ENCODE measurements at places on chromosomes 13 and 19. TPM values are rescaled to one million over a fixed set of nuclear protein-coding genes. Genes with fewer than 3 reads are reported as not detected.

Gene FXYD1
- 0.10 TPM for total RNA-seq

Gene CILP2
- 0.22 TPM for total RNA-seq

Gene ZNF414
- 19.3 TPM for total RNA-seq

Gene GARIN5A
- 2.2 TPM for total RNA-seq

Gene PRRG2
- total RNA-seq: 1.1 TPM

Gene KLK11
- total RNA-seq: not detected

Gene ACP5
- total RNA-seq: 0.14 TPM

Gene KL
- 0.02 TPM for total RNA-seq

Gene PTGIR
- not detected for total RNA-seq

Gene MAST1
- 1.8 TPM for total RNA-seq

Gene ANKLE1
- total RNA-seq: 0.41 TPM

Gene RGS9BP
- 0.48 TPM for total RNA-seq

Gene FSD1
- total RNA-seq: 8.1 TPM

Gene ABCC4
- 26.0 TPM for total RNA-seq

Gene TSKS
- total RNA-seq: not detected

Gene IFNL1
- not detected for total RNA-seq

Gene KCNC3
- 1.5 TPM for total RNA-seq

Gene SERPINE3
- total RNA-seq: not detected

Gene FBXO17
- 62.2 TPM for total RNA-seq

Gene IGFL4
- 0.30 TPM for total RNA-seq

Gene ZNF358
- 19.4 TPM for total RNA-seq

Gene RYR1
- 6.3 TPM for total RNA-seq

Gene EDDM13
- not detected for total RNA-seq

Gene URAD
- total RNA-seq: not detected

Gene EXOC3L2
- 1.8 TPM for total RNA-seq

Gene FUT2
- not detected for total RNA-seq

Gene ETV2
- 3.4 TPM for total RNA-seq

Gene CCDC8
- total RNA-seq: not detected

Gene IZUMO2
- not detected for total RNA-seq

Gene NUFIP1
- 5.9 TPM for total RNA-seq

Gene PRTN3
- total RNA-seq: 0.43 TPM

Gene CLEC17A
- not detected for total RNA-seq

Gene SIGLEC10
- total RNA-seq: 0.03 TPM

Gene LRP3
- total RNA-seq: 52.8 TPM

Gene NAT14
- 57.2 TPM for total RNA-seq

Gene RXFP2
- not detected for total RNA-seq

Gene ZSCAN18
- 3.5 TPM for total RNA-seq

Gene CYP2A6
- not detected for total RNA-seq

Gene ZNF700
- 0.30 TPM for total RNA-seq

Gene RHPN2
- total RNA-seq: 49.6 TPM

Gene GSX1
- not detected for total RNA-seq
